ENCODE measurements at places on chromosomes 11 and 22.

GRCh38 chr11:60563553-60564235 lies 48.5 kb downstream of the MS4A13 start:
- no peak for DNase-seq

- DNase-seq = no peak
These were observed 562.8 kb upstream of the CCDC179 start for GRCh38 chr11:23423104-23423503.

GRCh38 chr22:27971926-27972325 lies 52.9 kb upstream of the PITPNB start:
- DNase-seq = no peak

GRCh38 chr22:25701056-25701780 lies 40.8 kb upstream of the MYO18B start:
- no peak for DNase-seq

GRCh38 chr22:39710380-39711150 lies 140.0 kb downstream of the CACNA1I start:
- DNase-seq = no peak

DNA sequence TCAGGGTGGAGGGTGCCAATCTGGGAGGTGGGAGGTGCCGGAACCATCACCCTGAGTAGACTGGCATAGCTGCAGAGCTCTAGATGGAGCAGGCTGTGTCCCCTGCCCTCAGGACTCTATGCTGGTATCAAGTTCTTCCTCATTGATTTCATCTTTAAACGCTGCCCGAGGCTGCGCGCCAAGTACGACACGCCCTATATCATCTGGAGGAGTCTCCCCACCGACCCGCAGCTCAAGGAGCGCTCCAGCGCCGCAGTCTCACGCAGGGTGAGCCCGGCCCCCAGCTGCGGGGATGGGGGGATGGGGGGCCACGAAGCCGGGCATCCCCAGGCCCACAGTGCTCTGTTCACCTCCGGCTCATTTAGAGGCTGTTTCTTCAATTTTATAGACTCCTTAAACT lies 52.5 kb downstream of the GRAMD4 start:
- no peak for DNase-seq

- no peak for DNase-seq
These were observed 239.5 kb downstream of the ST3GAL4 start for GRCh38 chr11:126594921-126595367.

- no peak for DNase-seq
These were observed 489.5 kb downstream of the BUD13 start for GRCh38 chr11:116283300-116283699.

- DNase-seq = no peak
These were observed 62.7 kb upstream of the KCNQ1OT1 start for GRCh38 chr11:2762451-2762850.

Measured in T-cell (primary cell).